ENCODE measurements at places on chromosomes 1 and 21. TPM values are rescaled to one million over a fixed set of nuclear protein-coding genes. Genes with fewer than 3 reads are reported as not detected.

CD1D gene
- total RNA-seq: 1.3 TPM

PLA2G2D gene
- not detected for total RNA-seq

C8A gene
- total RNA-seq: not detected

MROH9 gene
- 0.10 TPM for total RNA-seq

AIRE gene
- 0.30 TPM for total RNA-seq

TTLL7 gene
- 11.5 TPM for total RNA-seq

LCA5L gene
- total RNA-seq: 0.89 TPM

OR6K3 gene
- total RNA-seq: not detected

ZBTB8B gene
- total RNA-seq: 0.10 TPM

ODR4 gene
- 34.5 TPM for total RNA-seq

TSPEAR gene
- 4.1 TPM for total RNA-seq

MPL gene
- total RNA-seq: 0.10 TPM

LMOD1 gene
- total RNA-seq: 7.4 TPM

ACTL8 gene
- not detected for total RNA-seq

LIPI gene
- total RNA-seq: not detected

CHODL gene
- total RNA-seq: 11.8 TPM

TPTE gene
- total RNA-seq: not detected

GABPA gene
- 38.9 TPM for total RNA-seq

ATP6V1G3 gene
- total RNA-seq: not detected

SPSB1 gene
- total RNA-seq: 9.2 TPM

Data from skin of body (tissue), 3 donors.